ENCODE measurements at places on chromosomes 16 and 17. TPM values are rescaled to one million over a fixed set of nuclear protein-coding genes. Genes with fewer than 3 reads are reported as not detected.

DNA sequence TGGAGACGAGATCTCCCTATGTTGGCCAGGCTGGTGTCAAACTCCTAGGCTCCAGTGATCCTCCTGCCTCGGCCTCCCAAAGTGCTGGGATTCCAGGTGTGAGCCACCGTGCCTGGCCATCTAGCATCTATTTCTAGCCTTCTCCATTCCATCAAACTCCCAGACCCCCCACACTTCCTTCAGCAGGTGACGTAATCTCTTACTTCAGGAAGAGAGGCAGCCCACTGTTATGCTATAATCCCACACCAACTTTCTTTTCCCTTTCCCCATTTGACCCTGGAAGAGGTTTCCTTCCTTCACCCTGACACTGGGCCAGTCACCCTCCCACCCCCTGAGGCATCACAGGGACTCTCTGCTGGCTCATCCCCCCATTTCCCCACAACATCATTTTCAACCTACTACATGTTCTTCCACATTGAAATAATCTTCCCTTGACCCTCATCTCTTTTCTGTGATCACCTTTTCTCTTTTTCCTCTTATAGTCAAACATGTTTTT is 7.6 kb downstream of the ITGA2B start:
- H3K27me3 ChIP-seq = no peaks in the 10 kb centered on the region
- no peak overlapping the region for H3K27ac ChIP-seq
- H3K4me1 ChIP-seq = no peaks in the 10 kb centered on the region
- no peak overlapping the region for H3K4me3 ChIP-seq
- H3K36me3 ChIP-seq = no peaks in the 10 kb centered on the region

DNA sequence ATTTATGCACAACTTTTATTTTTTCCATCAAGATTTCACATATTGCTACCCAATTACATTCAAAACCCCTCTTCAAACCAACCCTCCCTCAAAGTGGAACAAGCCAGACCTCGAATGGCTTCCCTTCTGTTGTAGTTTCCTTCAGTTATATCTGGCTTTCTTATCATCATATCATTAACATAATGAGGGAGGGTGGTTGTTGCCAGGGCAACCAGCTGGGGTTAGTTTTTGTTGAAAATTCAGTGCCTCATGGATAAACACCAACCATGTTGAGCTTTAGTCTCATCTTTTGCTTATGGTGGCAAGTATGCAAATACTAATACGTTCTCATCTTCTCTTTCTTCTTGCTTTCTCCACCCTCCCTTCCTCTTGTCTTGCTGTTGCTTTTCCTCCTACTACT is 359.7 kb downstream of the CDH11 start:
- H3K27ac ChIP-seq = no peak overlapping the region
- H3K4me3 ChIP-seq = no peak overlapping the region
- H3K36me3 ChIP-seq = no peaks in the 10 kb centered on the region
- H3K27me3 ChIP-seq = no peaks in the 10 kb centered on the region

- no peaks in the 10 kb centered on the region for H3K4me1 ChIP-seq
- H3K27me3 ChIP-seq = peaks cover 2% of the 10 kb centered on the region
- H3K36me3 ChIP-seq = no peaks in the 10 kb centered on the region
- H3K4me3 ChIP-seq = no peak overlapping the region
Measured at GRCh38 chr16:67357561-67357960, 30.9 kb downstream of the LRRC36 start.

- no peak for DNase-seq
- no peaks in the 10 kb centered on the region for H3K36me3 ChIP-seq
- no peaks in the 10 kb centered on the region for H3K4me1 ChIP-seq
- H3K4me3 ChIP-seq = no peak overlapping the region
- H3K27ac ChIP-seq = no peak overlapping the region
- H3K27me3 ChIP-seq = no peaks in the 10 kb centered on the region
Measured at GRCh38 chr16:49773534-49774475, 82.1 kb downstream of the ZNF423 start.

The FNDC8 gene
- polyA plus RNA-seq = not detected

The GRIN2A gene
- polyA plus RNA-seq = 4.8 TPM

All from GM12878 (cell line).